Karpas-422 (cell line): ENCODE measurements at places on chromosomes 7 and 10.

GRCh38 chr7:9091282-9091681 is 657.9 kb downstream of the NXPH1 start:
- DNase-seq = peak; percentile 75

DNA sequence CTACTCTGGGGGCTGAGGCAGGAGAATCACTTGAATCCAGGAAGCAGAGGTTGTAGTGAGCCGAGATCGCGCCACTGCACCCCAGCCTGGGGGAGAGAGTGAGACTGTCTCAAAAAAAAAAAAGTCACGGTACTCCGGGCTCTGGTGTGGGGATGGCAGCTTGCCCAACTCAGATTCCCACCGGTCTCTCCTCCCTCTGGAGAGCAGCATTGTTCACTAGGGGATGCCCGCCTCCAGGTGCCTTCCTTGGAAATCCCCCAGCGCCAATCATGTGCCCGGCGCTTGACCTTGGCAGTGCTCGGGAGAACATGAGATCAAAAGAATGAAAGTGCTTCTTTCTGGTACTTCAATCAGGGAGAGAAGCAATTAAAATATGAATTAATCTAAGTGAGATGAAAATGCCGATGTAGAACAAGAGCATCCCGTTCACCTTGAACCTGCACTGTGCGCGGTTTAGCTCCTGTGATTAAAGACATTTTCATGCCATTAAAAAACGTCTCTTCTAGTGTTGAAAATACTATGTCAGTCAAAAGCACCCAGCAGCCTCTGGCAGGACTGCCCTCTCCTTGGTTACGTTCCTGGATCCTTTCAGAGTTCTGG is 1127.3 kb upstream of the AUTS2 start:
- DNase-seq = no peak

- DNase-seq = no peak
Measured at GRCh38 chr7:69692611-69693010, 94.3 kb downstream of the AUTS2 start.

GRCh38 chr7:105707381-105707780 is 126.1 kb upstream of the EFCAB10 start:
- DNase-seq = no peak

DNA sequence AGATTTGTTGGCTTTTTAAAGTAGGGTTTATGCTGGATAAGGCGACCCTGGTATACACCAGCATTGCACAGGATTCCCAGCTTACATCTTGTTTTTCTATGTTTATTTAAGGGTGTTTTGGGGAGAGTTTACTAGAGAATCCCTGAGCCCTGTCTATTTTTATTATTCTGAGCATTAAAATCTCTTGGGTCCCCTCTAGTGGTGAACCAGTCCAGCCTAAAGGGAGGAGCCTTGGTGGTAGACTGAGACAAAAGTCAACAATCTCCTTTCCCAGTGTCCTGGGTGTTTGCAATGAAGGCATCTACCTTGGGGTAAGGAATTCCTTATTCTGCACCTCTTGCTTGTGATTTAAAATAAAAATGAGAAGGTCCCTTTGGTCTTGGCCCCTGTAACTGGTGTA is 38.2 kb downstream of the ANTXRL start:
- DNase-seq = no peak

- no peak for DNase-seq
Measured at GRCh38 chr10:70602665-70603448, at the start of gene PRF1. Gene PRF1, minus strand, starts transcription at chr10:70602741. Its CDS starts 1,839 bp downstream, at chr10:70600902.

DNA sequence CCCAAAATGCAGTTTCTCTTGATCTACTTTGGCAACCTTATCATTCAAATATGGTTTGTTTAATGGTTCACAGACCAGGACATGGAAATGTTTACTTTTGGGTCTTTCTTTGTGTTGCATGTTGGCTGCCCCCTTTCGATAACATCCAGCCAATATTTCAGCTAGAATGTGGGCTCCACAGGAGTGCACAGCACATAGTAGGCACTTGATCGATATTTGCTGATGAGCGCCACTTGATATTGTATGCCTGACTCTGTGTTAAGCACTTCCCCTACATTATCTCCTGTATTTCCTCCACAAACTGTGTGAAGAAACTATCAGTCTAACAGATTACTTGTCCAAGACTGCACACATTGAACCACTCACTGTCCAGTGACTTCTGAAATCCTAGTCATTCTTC is 60.2 kb downstream of the SMURF1 start:
- DNase-seq = no peak

DNA sequence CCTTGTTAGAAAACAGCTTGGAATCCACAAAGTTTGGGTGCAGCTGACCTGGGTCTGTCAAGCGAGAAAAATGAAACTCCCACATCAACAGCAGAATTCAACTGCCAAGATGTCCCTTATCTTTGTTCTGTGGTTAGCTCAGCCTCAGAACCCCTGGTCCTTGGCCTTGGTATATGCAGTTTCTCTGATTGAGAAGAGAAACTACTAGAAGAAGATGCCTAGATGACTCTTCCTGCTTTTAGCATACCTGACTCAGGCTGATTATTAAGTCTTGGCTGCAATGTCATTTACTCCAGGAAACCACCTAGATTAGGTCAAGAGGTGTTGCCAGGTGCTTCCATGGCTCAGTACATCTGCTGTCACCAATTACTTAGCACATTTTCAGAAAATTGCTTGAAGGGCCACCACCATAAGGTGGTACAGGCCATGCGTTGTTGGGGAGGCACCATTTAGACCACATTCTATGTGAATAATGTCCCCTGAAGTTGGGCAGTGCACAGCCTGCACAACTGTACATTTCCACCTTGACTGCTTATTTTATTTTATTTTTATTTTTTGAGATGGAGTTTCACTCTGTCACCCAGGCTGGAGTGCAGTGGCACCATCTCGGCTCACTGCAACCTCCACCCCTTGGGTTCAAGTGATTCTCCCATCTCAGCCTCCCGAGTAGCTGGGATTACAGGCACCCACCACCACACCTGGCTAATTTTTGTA is 59.4 kb upstream of the ZNF438 start:
- DNase-seq = no peak

- no peak for DNase-seq
Measured at GRCh38 chr10:110269374-110270318, 35.1 kb downstream of the SMNDC1 start.

GRCh38 chr7:27641581-27642230 is 21.0 kb downstream of the HIBADH start:
- DNase-seq = no peak

DNA sequence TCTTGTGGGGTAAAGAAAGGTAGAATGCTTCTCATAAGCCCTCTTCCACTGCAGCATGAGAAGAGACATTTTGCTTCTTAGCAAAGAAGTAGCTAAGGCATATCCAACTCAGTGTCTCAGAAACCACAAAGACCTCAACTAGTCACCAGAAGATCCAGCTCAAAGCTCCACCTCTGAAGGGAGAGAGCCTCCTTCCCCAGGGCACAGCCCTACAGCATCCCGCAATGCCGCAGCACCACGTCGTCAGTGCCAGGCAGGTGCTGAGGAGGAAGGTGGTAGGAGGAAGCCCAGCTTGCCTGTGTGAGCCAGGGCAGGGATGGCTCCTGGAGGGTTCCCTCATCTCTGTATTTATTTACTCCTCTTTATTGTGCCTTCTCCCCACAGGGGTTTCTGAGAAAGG is 385.6 kb upstream of the NPVF start:
- DNase-seq = no peak

DNA sequence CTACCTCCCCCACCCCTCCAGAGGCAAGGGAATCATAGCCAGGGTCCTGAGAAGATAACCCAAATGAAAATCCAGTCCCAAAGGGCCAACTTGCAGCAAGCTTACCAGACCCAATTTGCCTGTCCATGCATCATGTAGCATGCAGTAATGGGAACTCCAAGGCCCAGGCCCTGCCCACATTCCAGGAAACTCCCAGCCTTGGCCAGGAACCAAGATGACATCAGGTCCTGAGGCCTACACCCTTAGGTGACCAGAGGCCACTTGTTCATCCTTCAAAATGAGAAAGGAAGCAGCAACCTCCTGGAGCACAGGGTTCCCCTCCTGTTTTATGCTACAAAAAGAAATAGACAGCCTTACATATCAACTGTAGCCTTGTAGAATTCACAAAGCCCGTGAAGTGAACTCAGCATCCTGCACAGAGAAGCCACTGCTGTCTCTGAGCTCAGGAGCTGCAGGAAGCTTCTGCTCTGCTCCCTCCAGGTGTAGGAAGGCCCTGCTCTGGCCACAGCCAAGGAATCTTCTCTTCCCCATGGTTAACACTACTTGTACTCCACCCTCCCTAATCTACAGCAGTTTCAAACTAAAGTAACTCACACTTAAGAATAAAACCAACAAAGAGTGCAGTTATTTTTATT is 30.3 kb upstream of the GRB10 start:
- DNase-seq = no peak

DNA sequence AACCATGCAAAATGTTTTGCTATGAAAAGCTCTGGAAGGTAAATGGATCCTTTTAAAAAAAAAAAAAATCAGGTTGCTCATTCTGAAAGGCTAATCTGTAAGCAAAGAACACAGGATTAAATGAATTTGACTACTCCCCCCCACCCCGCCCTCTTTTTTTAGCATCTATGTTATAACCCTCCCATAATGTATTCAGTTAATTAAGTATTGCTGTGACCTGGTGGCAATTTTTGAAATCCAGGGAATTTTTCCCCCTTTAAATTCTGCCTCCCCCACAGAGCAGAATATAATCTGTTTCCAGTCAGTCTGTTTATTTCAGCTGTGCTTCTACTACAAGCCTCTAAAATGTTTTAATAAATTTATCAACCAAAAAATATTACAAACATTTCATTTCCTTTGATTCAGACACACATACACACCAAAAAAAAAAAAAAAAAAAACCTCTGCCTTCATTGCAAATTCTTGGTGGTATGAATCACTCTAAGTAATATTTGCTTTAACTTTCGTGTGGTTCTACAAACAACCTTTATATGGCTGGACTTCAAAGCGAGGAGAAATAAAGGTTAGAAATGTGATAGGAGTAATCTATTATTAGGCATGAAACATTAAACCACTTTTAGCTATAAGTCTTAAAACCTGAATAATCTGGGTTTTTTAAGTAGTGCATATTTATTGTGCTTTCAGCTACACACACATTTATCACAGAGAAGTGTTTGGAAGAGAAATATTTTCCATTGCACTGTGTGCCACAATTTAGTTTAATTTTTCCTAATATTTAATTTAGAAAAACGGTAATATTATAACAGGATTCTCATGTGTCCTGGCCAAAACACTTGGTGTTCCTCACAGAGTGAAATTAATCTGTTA is 64.4 kb upstream of the ARID5B start:
- no peak for DNase-seq
